ENCODE measurements at places on chromosomes 5 and 9. TPM values are rescaled to one million over a fixed set of nuclear protein-coding genes. Genes with fewer than 3 reads are reported as not detected.
A peak's percentile ranks its signal among the peaks of the same experiment; 100 is the strongest.

DNA sequence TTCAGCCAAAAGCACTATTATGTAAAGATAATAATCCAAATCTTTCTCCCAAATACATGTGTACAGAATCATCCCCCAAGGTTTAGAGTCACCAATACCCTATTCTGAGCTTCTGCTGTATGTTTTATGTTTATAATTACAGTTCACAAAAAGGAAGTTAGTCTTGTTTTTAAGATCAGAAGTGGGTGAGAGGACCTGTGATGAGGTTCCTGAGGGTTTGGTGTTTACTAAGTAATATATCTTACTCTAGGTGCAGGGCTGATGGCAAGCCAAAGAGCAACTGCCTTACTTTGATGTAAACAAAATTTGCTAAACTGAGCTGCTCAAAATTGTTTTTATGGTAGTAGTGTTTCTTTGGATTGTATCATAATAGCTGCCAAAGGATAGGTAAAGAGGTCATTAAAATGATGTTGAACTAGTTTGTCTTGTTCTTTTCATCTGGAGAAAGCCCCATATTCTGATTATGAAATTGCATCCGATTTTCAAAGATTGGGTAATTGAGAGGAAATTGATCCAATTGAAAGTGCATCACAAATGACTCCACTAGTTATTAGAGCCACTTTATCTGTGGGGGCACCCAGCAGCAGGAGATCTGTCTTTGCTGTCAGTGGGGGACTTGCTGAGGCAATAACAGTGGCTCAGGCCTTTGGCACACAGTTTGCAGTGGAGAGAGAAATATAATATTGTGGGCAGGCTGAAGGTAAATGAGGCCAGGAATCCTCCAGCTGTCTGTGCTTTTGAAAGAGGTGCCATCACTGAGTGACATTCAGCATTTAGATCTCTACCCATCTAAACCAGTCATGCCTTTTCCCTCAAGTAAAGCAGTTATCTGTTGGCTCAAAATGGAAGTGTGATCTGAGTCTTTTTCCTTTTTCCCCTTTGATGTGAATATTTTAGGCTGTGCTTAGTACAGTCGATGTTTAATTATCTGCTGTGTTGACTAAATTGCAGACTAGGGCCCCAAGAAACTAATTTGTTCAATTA, 14.1 kb downstream of the TRIM32 start:
- no peak for DNase-seq

The CCL21 gene
- total RNA-seq: not detected

The IGFBPL1 gene
- total RNA-seq: 4.0 TPM

- peak; percentile 53 for DNase-seq
Measured at GRCh38 chr5:62538017-62538942, 40.3 kb upstream of the LRRC70 start.

DNA sequence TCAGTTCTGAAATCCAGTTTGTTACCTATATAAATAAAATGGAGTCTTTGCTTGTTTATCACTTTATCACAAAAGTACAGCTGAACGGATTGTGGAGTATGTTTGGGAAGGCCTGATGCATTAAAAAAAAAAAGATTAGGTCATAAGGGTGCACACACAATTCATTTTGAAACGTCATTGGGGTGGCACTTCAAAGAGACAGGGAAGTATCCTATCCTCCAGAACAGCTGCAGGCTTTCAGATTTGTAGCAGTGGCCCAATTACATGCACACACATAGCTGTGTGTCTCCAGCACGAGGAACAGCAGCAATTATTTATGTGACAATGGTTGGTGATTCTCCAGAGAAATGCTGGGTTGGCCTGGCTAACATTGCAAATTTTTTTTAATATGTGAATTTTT, 46.8 kb upstream of the FER start:
- no peak for DNase-seq

The GABRB2 gene
- total RNA-seq: 0.08 TPM

- DNase-seq: no peak
Measured at GRCh38 chr5:144773628-144774027, 603.0 kb downstream of the KCTD16 start.

DNA sequence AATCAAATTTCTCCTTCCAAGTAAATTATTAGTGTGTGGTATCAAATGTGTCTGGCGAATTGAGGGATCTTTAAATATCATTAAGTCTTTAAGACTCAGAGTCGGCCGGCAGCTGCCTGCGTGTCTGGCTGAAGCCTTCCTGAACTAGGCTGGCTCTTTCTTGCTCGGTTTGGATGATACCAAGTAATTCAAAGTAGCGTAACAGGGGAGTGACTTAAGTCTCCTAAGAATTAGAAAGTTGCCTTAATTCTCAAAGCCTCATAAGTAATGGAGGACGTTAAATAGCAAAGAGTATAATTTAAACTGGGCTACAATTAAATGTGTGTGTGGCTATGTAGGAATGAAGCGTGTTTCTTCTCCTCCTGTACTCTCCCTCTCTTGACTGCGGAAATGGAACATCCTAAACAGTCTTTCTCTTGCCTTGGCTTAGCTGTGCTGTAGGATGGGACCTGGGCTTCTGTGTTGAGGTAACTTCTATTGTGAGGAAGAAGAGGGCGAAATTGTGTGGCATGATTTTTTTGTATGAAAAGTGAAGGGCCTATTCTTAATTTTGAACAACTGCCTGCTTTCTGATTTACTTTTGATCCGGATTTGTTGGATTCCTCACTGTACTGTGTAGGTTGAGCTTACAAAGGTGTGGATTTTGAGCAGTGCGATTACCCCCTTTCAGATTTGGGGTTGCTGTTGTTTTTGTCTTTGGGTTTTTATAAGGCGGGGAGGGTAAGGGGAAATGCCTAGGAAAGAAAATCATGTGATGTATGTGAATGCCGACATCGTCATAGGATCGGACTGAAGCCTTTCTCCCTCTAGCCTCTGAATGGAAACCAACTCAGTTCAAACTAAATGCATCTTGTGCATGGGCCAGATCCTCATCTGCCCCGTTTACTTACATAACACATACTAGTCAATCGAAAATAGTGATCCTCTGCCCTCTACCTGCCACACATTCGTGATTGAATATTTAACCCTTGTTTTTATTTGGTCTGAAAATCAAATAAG, 29.9 kb downstream of the CPEB4 start:
- DNase-seq: peak; percentile 78

The MELK gene
- total RNA-seq: 12.5 TPM

DNA sequence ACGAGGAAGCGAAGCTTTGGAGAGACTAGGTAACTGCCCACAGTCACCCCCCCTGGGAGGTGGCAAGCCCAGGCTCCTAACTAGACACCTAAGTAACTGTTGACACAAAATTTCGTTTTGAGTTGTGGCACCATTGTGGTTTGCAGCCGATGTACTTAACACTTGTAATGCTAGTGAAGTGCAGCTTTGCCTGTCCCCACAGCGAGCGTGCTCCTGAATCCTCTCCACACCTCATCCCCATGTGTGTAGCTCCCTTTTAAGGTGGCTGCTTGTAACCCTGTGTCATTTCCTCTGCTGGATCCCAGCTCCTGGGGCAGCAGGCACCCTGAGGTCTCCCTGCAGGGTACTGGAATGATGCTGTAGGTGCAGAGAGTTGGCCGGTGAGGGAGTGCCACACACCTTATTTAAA, 114.9 kb downstream of the TRIO start:
- DNase-seq: no peak

The INSL4 gene
- total RNA-seq: 0.13 TPM

DNA sequence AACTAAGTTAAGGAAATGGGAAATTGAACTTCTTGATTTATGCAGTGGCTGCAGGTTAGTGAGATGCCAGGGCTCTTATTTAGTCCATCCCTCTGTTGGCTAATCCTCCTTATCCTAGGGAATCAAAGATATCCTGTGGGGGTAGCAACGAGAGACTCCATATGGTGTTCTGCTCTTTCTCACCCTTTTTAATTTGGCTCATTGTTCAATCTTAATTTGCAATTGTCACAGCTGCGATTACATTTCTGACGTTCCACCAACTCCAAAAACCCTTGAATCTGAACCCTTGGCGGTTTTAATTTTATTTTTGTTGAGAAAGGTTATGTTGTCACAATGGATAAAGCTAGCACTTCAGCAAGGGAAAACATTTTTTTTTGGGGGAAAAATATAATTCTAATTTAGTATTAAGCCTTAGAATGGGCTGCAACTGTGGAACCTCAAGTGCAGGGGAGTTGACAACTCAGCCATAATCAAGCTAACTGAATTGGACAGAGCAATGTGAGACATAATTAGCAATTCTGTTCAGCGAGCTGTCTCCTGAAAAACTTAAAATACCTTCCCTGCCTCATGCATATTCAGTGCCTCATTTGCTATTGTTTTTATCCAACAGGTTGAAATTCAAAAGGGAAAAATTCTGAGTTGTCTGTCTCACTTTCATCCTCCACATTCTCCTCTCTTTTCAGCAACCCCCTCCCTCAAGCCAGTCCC, 91.3 kb downstream of the MAT2B start:
- DNase-seq: no peak

DNA sequence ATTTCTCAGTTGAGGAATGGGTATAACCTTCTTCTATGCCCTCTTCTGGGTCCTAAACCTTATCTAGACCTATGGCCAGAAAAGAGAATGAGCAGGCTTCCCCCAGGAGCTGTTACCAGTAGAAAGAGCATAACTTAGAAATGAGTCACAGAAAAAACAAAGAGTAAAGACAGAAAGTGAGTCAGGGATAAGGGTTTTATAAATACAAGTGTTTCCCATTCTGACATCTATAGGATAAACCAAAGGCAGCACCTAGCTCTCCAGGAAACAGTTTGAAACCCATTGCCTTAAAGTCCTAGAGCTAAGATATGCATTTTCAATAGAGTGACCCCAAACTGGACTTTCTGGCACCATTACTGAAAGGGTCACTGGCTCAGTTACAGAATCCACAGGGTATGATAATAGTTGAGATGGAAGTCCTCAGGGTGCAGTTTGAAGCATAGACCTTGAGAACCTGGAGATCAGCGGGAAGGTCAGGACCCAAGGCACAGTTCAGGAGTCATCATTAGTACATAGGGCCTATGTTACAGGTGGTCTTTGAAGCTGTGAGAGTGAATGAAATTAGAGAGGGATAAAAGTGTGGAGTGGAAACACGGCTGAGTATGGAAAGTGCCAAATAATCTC, 42.7 kb upstream of the LIFR start:
- DNase-seq: peak; percentile 34

- DNase-seq: no peak
Measured at GRCh38 chr9:11340654-11341053, 727.9 kb upstream of the PTPRD start.

DNA sequence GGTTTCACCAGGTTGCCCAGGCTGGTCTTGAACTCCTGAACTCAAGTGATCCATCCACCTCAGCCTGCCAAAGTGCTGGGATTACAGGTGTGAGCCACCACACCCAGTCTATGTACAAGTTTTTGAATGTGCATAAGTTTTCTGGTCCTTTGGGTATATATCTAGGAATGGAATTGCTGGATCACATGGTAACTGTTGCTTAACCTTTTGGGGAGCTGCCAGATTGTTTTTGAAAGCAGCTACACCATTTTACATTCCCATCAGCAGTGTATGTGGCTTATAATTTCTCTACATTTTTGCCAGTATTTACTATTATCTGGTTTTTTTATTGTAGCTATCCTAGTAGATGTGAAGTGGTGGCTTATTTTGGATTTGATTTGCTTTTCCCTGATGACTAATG, 8.9 kb upstream of the LNPEP start:
- no peak for DNase-seq

DNA sequence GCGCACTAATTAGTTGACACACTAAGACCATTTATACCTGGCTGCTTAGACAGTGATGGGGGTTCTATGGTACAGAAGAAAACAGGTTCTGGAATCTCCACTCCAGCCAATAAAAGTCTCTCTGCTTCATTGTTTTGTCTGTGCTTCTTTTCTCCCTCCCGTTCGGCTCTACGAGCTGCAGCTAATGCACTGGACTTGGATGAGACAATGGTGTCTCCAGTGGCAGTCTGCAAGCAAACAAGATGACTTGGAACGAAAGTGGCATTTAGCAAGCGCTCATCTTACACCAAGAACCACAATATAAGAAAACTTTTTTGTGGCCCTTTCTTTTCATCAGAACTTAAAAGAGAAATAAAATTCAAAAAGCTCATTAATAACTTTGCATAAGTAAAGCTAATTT, 30.2 kb downstream of the GFM2 start:
- no peak for DNase-seq

The AGXT2 gene
- total RNA-seq: 8.0 TPM

- no peak for DNase-seq
Measured at GRCh38 chr9:97801180-97801579, 51.8 kb upstream of the FOXE1 start.

GRCh38 chr9:136965771-136966484, 11.4 kb upstream of the PTGDS start:
- no peak for DNase-seq

- no peak for DNase-seq
Measured at GRCh38 chr5:123928401-123928800, 416.4 kb downstream of the CSNK1G3 start.

DNA sequence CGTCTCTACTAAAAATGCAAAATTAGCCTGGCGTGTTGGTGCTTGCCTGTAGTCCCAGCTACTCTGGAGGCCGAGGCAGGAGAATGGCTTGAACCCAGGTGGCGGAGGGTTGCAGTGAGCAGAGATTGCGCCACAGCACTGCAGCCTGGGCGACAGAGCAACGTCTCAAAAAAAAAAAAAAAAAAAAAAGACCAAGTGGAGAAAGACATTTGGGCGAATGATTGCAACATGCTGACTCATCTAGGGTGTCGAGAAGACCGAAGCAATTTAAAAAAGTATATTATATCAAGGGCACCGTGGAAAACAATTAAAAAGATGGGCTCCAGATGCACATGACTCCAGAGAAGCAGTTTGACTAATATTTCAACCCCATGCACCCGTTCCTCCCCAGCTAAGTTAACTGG, 9.2 kb downstream of the KLF4 start:
- DNase-seq: peak; percentile 23

GRCh38 chr5:173735691-173736090, 119.2 kb upstream of the BOD1 start:
- DNase-seq: no peak

GRCh38 chr9:124216474-124217176, 41.1 kb upstream of the NEK6 start:
- DNase-seq: no peak

DNA sequence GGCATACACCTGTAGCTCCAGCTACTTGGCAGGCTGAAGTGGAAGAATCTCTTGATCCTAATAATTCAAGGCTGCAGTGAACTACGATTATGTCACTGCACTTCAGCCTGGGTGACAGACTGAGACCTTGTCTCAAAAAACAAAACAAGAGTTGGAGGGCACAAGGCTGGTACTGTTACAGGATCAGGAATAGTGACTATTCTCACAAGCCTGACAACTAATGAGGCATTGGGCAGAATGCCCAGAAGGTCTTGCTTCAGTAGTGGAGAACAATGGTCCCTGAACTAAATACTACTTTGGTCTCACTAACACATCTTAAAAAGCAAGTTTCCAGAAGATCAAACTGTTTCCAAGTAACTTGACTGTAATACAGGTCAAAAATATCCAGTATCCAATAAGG, 182.9 kb upstream of the RFX3 start:
- no peak for DNase-seq

- DNase-seq: no peak
Measured at GRCh38 chr5:99061299-99061698, 132.5 kb upstream of the CHD1 start.
